NCI-H2107 (cell line): ENCODE measurements at places on chromosomes 6 and 20.
A peak's percentile ranks its signal among the peaks of the same experiment; 100 is the strongest.

DNA sequence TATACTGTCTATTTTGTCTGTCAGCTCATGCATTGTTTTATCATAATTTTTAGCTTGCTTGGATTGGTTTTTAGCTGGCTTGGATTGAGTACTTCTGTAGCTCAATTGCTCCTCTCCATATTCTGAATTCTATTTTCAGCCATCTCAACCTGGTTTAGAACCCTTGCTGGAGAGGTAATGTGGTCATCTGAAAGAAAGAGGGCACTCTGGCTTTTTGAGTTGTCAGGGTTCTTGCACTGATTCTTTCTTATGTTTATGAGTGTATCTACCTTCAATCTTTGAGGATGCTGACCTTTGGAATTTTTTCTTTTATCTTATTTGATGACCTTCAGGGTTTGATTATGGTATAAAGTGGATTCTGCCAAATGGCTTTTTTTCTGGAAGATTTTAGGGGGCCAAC is 632.7 kb upstream of the ID4 start:
- no peak for DNase-seq

- no peak for DNase-seq
Measured at GRCh38 chr20:31868853-31869672, 1.3 kb downstream of the DUSP15 start.

- peak; percentile 22 for DNase-seq
Measured at GRCh38 chr20:11379257-11380011, 538.3 kb upstream of the BTBD3 start.

- DNase-seq, result no peak
Measured at GRCh38 chr6:77492530-77492929, 29.2 kb upstream of the HTR1B start.

GRCh38 chr6:136083540-136083939 is 166.6 kb downstream of the MTFR2 start:
- DNase-seq, result no peak

GRCh38 chr6:4647414-4648365 is 128.5 kb upstream of the CDYL start:
- DNase-seq, result peak; percentile 20

GRCh38 chr6:52403627-52404026 is 16.5 kb upstream of the EFHC1 start:
- DNase-seq, result no peak

DNA sequence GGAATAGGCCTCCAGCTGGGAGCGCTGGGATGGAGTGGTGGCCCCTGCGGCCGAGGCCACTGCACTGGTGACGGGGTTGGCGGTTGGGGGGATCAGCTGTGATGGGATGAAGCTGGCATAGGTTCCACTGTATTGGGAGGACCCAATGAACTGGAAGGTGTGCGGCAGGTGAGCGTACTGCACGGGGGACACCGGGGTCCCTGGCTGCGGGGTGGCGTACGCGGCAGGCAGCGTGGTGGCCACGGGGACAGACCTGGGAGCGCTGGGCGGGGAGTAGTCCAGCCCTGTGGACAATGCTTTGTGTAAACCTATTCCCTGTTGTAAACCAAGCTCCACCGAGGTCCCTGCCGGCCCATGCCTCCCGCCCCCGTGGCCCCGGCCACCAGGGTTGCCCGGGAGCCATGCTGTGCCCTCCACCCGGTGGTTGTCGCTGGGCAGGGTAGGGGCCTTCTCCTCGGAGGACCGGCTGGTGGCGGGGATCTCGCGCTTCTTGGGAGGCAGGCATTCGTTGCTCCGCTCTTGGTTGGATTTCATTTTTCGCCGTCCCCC is 89.5 kb downstream of the GMPR start:
- DNase-seq, result no peak

DNA sequence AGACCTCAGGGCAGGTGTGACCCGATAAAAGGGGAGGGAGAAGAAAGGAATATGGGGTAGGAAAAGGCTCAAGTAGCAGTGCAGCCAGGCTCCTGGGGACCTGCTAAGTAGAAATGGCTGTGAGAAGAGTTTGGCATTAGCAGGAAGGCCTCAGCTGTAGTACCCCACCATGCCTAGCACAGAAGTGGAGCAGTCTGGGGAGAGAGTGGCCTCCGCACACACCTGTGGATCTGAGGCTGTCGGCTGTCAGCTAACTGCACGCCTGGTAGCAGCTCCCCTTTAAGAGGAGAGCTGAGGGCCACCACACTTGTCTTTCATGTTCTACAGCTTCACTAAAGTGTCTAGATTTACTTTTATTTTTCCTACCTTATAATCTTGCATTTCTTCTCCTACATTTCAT is 24.6 kb downstream of the PDE7B start:
- no peak for DNase-seq

- no peak for DNase-seq
Measured at GRCh38 chr20:51111290-51111689, 88.4 kb upstream of the KCNG1 start.

- DNase-seq, result no peak
Measured at GRCh38 chr20:9141070-9141469, 72.2 kb downstream of the PLCB4 start.
